Cardiac muscle cell (in vitro differentiated cells and primary cell): ENCODE measurements at places on chromosomes 1 and 21.
A peak's percentile ranks its signal among the peaks of the same experiment; 100 is the strongest.

- peak; percentile 86 for DNase-seq
Observed at GRCh38 chr1:45687754-45688740, at the start of gene TMEM69. Gene TMEM69 (plus strand): TSS chr1:45688181. CDS start chr1:45691069, 2,888 bp downstream.

DNA sequence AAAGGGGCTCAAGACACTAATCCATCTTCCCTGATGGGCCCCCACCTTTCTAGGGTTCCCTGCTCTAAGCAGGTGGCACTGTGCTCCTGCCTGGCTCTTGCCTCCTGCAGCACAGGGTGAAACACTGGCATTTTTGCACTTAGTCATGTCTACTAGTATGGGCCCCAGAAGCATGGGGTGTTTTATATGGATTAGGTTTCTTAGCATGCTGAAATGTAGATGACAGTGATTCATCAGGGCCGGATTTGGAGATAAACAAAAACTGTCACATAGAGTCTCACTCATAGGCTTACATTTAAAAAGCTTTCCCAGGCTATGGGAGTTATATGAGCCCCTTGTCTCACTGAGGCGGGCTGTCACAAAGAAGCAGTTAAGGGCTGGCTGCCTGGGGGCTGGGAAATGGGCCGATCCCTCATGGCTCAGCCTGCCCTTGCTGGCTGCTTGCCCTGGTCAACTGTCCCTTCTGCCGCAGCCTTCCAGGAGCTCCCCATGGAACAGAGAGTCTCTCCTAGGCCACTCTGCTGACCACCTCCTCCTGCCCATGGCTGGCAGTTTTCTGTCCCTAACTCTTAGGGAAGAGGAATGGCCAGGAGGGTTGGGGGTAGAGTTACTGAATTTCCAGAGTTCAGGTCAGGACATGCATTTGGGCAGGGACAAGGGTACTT, 6.5 kb downstream of the GALNT2 start:
- DNase-seq: no peak

DNA sequence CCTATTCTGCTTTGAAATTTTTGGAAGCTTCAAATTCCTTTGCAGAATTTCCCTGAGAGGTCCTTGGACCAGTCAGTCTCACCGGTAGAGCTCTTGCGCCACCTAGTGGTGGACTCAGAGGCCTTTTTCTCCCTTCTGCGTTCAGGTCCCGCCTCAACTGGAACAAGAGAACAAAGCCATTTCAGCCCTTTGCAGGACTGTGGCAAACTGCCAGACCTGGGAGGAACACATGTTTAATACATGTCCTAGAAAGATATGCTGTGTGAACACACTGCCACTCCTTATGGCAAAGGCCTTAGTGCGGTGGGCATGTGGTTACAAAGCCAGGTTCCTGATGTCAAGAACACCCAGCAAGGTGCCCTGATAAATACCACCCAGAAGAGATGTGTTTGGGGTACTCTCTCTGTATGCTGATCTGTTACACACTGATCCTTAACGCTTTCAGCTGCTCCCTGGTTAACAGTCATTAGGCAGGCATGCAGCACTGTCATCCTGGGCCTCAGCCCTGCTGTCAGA, 82.2 kb upstream of the SSX2IP start:
- peak; percentile 87 for DNase-seq

GRCh38 chr1:37994886-37995566, 5.2 kb upstream of the SF3A3 start:
- DNase-seq: no peak

- no peak for DNase-seq
Observed at GRCh38 chr1:19815801-19816736, 986 bp upstream of the RNF186 start.

GRCh38 chr1:110225212-110225611, 15.1 kb downstream of the KCNC4 start:
- no peak for DNase-seq

DNA sequence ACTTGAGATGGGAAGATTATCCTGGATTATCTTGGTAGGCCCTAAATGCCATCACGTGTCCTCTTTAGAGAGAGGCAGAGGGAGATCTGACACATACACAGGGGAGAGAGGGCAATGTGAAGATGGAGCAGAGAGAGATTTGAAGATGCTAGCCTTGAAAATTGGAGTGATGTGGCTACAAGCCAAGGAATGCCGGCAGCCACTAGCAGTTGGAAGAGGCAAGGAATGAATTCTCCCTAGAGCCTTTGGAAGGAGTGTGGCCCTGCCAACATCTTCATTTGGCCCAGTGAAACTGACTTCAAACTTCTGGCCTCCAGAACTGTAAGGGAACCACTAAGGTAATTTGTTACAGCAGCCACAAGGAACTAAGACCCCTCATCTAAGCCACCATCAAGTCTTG, 8.9 kb upstream of the CAMTA1 start:
- no peak for DNase-seq

DNA sequence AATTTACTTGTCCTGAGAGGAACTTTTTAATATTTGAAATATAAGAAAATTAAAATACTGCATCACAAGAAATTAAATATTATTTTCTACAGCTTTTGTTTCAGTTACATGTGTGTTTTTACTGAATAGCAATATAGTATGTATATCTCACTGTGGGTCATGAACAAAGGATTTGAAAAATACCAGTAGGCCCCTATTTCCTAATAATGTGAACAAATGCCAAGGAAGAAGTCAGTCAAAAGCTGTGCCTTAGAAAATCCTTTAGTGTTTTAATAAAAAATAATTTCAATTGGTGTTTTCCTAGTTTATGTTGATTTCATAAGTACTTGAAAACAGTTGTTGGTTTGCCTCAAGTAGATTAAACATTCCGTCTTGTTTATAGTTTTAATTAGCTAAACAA, 46.7 kb downstream of the SMYD3 start:
- no peak for DNase-seq

GRCh38 chr1:156641761-156642264, at the start of gene BCAN:
Gene BCAN (plus strand): TSS chr1:156642117. CDS start chr1:156646055, 3,938 bp downstream.
- DNase-seq: peak; percentile 54

- no peak for DNase-seq
Observed at GRCh38 chr1:100710906-100711682, 8.4 kb upstream of the VCAM1 start.

DNA sequence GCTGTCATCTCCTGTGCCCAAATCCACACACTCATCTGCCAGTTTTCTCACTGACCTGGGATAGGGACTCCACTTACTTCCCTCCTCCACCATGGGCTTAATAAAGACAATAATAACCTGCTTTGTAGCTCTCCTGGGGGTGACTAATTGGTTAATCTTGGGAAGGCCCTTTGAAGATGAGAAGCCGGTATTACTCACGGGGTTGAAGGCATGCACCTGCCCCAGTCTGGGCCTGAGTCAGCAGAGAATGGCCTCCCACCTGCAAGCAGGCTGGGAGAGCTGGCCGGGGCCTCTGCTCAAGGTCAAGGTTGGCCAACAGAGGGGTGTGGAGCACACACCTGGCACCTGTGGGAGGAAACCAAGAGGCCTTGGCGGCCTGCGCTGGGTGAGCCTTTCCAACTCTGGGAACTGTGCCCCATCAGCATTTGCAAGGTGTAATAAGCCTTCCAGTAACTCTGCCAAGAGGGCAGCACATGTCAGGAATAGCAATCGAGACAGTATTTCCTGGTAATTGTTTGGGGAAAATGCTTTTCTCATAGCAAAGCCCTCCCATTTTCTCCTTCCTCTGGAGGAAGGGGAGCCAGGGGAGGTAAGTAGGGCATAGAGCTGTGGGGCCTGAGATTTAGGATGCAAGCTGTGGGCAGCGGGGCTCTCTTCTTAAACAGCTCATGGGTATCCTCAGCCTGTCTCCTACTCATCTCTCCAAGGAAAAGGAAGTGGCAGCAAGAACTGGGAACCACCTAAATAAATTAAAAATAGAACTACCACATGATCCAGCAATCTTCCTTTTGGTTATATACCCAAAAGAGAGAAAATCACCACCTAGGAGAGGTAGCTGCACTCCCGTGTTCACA, 49.0 kb downstream of the TOMM20 start:
- DNase-seq: no peak

GRCh38 chr1:237877631-237878030, 13.1 kb downstream of the ZP4 start:
- DNase-seq: no peak

- peak; percentile 36 for DNase-seq
Observed at GRCh38 chr1:156860628-156861423, at the start of gene NTRK1. Gene NTRK1 (plus strand): TSS chr1:156860865. CDS start chr1:156860935, 70 bp downstream.

DNA sequence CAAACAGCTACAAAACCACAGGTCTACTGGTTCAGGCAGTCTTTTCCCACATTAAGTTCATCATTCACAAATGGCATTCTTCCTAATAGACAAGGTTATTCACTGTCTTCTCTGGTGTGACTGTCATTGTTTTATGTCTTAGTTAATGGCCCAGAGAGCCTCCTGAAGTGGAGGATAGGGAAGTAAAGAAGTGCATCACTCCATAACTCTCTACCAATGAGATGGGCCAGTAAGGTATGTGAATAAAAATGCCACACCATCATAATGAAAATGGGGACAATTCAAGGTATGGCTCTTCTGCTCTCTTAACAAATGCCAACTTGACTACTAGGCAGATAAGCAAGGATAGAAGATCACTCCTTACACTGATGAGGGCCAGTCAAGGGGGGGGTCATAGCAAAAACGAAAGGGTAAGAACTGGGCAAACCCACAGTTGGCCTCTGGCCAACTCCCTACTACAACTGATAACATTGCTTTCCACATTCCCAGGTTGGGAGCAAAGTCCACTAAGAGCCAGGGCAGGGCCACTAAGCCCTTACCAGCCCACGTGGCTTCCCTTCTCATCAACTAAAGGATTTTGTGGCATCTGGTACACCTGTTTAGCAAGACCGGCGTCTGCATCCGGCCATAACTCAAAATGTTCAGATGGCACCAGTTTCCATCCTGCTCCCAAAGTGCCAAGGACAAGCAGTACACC, 10.0 kb downstream of the PABPC4 start:
- no peak for DNase-seq

GRCh38 chr1:15071936-15072335, 81.6 kb upstream of the TMEM51 start:
- no peak for DNase-seq

- DNase-seq: peak; percentile 38
Observed at GRCh38 chr1:40248412-40248811, 675 bp downstream of the TMCO2 start.

GRCh38 chr1:15874471-15874870, 27.0 kb downstream of the SPEN start:
- DNase-seq: no peak

- DNase-seq: peak; percentile 15
Observed at GRCh38 chr1:200979574-200980451, 43.7 kb downstream of the KIF21B start.

DNA sequence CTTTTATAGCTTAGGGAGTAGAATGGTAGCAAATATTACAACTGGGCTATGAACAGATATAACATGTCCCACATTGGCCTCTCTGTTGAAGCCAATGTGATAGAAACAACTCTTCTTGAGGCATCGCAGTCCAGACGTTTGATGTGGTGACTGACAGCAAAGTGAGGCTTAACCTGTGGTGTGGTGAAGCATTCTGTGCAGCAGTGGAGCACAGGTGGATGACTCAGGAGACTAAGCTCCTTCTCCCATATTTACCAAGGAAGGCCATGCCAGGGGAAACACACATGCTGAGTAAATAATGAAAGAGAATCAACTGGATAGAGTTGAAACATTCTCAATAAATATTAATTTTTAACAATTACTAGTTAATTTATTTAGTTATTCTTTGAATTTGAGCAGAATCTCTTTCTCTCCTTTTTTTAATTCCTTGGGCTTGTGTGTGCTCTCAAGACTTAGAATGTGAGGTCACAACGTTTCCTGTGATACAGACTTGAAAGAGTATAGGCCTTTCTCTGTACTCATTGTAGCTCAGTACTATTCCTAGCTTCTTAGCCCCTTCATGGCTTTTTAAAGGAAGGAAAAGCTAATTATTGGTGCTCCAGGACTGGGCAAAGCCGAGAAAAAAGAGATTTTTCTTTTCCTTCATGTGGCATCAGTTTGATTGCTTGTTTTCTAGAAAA, 17.6 kb downstream of the CRB1 start:
- no peak for DNase-seq

GRCh38 chr1:233796146-233796783, 108.2 kb upstream of the SLC35F3 start:
- no peak for DNase-seq

- no peak for DNase-seq
Observed at GRCh38 chr1:2300851-2301606, 72.9 kb downstream of the SKI start.

GRCh38 chr1:150874455-150875196, 1.8 kb downstream of the ARNT start:
- DNase-seq: peak; percentile 12

- no peak for DNase-seq
Observed at GRCh38 chr1:217180443-217180842, 450.4 kb downstream of the GPATCH2 start.

DNA sequence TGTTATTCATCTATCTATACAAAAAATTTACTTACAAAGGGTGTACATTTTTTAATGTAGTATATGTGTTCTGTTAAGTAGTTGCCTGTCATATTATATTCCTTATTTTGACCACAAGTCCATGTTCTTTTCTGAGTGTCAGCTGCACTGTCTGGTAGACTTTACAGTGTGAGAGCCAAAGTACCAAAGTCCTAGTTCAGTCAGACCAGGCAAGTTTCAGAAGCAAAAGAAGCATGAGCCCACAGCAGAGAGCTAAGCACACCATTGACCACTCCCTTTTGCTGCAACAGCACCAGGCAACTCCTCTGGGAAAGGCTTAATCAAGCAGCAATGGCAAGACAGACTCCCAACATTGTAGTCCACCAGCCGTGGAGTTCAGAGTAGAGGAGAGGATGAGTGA, 631.9 kb upstream of the PKN2 start:
- DNase-seq: no peak

DNA sequence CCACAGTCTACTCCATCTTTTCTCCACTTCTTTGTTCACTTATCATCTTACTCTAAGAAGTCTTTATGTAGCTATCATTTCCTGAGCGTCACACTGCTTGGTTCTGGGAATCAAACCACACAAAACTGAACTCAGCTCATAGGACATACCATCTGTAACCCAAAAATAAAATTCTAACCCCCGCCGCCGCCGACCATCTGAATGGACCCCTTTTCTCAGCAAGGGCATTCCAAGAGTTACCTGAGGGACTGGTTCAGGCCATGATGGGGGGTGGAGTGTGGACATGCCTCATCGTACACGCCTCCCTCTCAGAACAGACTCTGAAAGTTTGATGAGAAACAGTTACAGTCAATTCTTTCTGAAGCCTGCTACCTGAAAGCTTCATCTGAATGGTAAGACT, 12.6 kb upstream of the CHI3L2 start:
- DNase-seq: no peak
